Effector memory CD4-positive, alpha-beta T cell (primary cell): ENCODE measurements at places on chromosomes 2 and 18.

GRCh38 chr2:216776066-216776850 lies 80.9 kb upstream of the IGFBP5 start:
- DNase-seq = no peak

GRCh38 chr18:51211552-51211951 lies 14.1 kb upstream of the MEX3C start:
- no peak for DNase-seq

- no peak for DNase-seq
These were observed 8.6 kb downstream of the ANKRD62 start for GRCh38 chr18:12102136-12102842.

- no peak for DNase-seq
These were observed 70.1 kb downstream of the C1QL2 start for GRCh38 chr2:119088416-119088815.

DNA sequence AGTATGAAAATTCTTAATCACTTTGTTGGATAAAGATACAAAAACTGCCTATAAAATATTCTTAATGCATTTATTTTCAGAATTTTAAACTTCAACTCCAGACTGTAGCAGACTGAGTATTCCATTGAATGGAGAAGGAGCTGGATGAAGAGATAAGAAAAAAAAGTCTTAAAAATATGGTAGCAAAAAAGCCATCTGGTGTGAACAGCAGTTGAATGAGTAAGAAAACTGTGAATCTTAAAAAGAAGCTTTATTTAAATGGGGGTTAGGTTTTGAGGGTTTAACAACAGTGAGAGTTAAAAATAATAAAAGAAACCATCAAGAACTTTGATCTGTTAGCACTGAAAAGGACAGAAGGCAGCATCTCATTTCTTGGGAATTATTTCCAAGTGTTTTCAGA lies 91.5 kb downstream of the KCNH7 start:
- DNase-seq = no peak

- DNase-seq = no peak
These were observed 40.6 kb upstream of the CCNYL1 start for GRCh38 chr2:207670887-207671286.

- DNase-seq = no peak
These were observed 834.3 kb downstream of the CPS1 start for GRCh38 chr2:211390536-211391188.

DNA sequence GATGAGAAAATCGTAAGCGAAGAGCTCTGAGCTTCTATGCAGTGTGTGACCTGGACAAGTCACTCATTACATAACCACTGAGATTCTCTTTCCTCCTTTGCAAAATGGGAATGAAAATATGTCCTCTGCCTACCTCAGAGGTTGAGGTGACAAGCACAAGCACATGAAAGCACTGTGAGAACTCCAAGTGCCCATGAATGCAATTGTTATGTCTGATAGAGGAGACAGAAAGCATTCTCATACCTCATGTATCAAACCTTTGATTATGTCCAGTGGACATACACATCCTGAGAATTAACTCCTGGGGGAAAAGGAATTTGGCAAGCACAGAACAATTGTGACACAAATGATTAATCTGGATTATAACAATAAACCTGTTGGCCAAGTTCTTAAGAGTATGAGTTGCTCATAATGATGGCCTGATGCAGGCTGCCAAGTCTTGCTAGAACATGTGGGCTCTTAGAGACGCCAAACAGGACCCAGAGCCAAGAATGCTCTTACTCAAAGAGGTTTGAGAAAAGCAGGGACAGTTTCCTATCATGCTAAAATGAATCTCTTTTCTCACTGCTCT lies 8.5 kb upstream of the RMDN2 start:
- no peak for DNase-seq

- no peak for DNase-seq
These were observed 59.6 kb downstream of the ASB1 start for GRCh38 chr2:238486123-238486848.

DNA sequence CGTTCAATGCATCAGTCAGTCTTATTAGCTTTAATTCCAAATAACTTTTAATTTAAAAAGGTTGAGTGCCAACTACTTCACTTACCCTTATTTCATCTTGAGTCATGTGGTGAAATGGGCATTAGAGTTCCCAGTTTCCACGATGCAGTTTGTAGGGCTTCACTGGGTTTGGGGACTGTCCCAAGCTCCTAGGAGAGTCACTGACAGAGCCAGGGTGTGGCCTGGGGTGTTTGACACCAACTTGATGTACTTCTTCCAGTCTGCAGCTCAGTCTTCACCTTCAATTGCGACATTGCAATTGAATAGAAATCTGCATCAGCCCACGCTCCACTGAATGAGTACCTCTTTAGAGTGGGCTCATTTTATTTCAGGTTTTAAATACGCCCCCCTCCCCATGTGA lies 165.3 kb downstream of the ARL4C start:
- DNase-seq = no peak
